ENCODE measurements at places on chromosomes 5 and 9.
A peak's percentile ranks its signal among the peaks of the same experiment; 100 is the strongest.

GRCh38 chr9:135797507-135798262 is 95.7 kb downstream of the KCNT1 start:
- no peak overlapping the region for H3K4me3 ChIP-seq
- H3K36me3 ChIP-seq = no peaks in the 10 kb centered on the region
- no peak for DNase-seq
- H3K4me1 ChIP-seq = no peaks in the 10 kb centered on the region

- no peak overlapping the region for H3K27ac ChIP-seq
- no peak for DNase-seq
- peak overlapping the region; percentile 16 for H3K4me3 ChIP-seq
- peaks cover 44% of the 10 kb centered on the region for H3K4me1 ChIP-seq
These were observed 310.8 kb downstream of the PDE4D start for GRCh38 chr5:59582746-59583145.

DNA sequence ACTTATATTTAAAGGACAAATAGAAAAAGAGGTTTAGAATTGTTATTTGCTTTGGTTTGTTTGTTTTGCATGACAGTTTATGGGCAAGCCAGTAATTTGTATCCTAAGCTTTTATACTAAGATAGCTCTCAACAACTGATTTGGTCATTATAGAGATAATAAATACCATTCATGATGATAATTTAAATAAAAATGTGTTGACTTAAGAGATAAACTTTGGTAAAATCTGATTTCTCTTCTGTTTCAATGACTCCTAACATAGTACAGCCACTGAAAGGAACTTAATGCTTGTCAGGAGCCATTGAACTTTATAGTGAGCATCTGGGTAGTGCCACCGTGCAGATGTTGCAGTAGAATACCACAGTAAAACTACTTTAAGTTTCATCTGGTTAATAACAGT is 160.7 kb upstream of the ACOT12 start:
- no peak for DNase-seq
- H3K4me3 ChIP-seq = no peak overlapping the region
- peaks cover 8% of the 10 kb centered on the region for H3K36me3 ChIP-seq
- no peaks in the 10 kb centered on the region for H3K27me3 ChIP-seq
- H3K4me1 ChIP-seq = peaks cover 5% of the 10 kb centered on the region

GRCh38 chr5:171707442-171707792 is 78.2 kb upstream of the SMIM23 start:
- no peak overlapping the region for H3K27ac ChIP-seq
- no peak overlapping the region for H3K4me3 ChIP-seq
- H3K27me3 ChIP-seq = peaks cover 5% of the 10 kb centered on the region
- H3K4me1 ChIP-seq = peaks cover 6% of the 10 kb centered on the region
- peak; percentile 39 for DNase-seq

Measured in type B pancreatic cell (in vitro differentiated cells).